WERI-Rb-1 (cell line): ENCODE measurements at places on chromosomes 2 and 18.

- DNase-seq, result no peak
Measured at GRCh38 chr2:15177103-15177502, 384.0 kb downstream of the NBAS start.

DNA sequence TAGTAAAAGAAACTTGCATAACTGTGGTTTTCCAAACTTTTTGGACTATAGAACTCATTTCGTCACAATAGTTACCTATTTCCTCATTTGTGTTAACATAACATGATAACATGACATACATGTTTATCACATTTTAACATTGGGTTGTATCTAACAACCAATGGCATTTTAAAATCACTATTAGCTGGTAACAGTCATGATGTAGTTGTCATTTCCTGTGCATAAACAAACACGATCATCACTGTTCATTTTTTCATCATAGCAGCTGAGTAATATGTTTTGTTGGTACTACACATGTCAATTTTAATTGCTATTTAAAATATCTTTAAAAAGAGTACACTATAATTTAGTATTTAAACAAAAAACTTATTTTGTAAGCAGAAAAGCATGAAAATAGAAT is 402.4 kb downstream of the SATB2 start:
- DNase-seq, result no peak

DNA sequence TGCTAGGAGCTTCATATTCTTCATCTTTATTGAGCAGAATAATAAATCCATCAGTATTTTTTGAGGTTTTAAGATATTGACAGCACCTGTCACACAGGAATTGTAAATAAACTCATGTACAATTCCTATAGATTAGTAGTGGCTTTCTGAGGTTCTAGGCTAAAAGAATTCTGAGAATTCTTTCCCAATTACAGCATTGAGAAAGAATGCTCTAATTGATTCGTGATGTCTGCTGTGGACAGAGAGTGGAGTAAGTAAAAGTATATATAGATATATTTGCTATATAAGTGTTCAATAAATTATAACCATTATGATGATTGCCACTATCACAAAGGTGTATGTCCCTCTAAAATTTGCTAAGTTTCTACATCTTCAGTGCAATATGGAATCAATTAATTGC is 186.5 kb upstream of the NRP2 start:
- DNase-seq, result no peak

- no peak for DNase-seq
Measured at GRCh38 chr2:183079139-183079775, 710 bp downstream of the DUSP19 start.

DNA sequence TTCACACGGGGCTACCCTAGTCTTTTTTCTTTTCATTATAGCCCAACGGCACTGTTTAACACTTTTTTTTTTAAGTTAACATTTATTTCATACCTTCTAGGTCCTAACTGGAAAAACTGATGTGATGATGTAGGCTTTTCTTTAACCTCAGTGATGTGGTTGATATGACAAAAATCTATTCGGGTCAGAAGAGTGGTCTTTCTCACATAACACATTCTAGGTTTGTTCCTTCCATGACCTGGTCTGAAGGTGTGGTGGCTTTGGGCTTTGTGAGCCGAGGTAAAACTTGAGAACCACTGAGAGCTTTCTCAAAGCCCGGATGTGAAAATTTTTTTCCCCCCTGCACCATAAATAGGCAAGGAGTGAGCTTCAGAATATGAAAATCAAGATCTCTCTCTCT is 44.2 kb downstream of the GPD2 start:
- no peak for DNase-seq

DNA sequence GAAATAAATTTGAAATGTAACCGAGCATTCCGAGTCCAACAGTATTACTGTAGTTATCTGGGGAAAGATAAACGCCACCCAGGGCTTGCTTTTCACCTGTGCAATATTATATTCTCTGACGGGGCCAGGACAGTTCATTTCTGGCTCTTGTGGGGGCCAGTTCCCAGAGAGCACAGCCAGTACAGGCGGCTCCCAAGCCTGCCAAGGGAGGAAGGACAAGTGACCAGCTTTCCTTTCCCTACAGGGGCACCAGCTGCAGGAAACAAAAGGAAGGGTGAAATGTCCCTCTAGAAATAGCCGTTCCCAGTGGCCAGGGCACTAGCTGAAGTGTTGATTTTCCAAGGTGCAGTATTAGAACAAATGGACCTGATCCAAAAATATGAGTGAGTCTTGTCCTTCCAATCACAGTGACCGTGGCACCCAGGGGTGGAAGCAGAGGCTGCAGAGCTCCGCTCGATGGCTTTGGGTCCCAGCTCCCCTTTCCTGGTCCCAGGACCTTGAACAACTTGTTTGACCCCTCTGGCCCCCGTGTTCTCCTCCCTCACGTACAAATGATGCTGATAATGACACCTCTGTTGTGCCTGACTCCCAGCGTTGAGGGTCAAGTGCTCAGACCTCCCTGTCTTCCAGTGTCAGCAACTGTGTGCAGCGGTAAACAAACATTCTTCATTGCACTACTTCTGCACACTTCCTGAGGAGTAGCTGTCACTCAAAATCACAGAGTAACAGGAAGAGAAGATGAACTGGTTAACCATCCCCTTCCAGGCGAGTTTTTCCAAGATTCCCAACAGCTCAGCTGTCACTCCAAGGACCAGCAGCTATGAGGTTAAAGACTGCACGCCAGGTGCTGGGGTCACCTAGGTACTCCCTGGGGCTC is 40.9 kb downstream of the GYPC start:
- DNase-seq, result no peak
